ENCODE measurements at places on chromosomes 13 and 19. TPM values are rescaled to one million over a fixed set of nuclear protein-coding genes. Genes with fewer than 3 reads are reported as not detected.
A peak's percentile ranks its signal among the peaks of the same experiment; 100 is the strongest.

- no peak overlapping the region for H3K27ac ChIP-seq
- no peaks in the 10 kb centered on the region for H3K36me3 ChIP-seq
- H3K27me3 ChIP-seq, result no peaks in the 10 kb centered on the region
- H3K4me3 ChIP-seq, result no peak overlapping the region
- no peak for DNase-seq
These were observed 342.6 kb downstream of the MZT1 start for GRCh38 chr13:72384879-72385278.

DNA sequence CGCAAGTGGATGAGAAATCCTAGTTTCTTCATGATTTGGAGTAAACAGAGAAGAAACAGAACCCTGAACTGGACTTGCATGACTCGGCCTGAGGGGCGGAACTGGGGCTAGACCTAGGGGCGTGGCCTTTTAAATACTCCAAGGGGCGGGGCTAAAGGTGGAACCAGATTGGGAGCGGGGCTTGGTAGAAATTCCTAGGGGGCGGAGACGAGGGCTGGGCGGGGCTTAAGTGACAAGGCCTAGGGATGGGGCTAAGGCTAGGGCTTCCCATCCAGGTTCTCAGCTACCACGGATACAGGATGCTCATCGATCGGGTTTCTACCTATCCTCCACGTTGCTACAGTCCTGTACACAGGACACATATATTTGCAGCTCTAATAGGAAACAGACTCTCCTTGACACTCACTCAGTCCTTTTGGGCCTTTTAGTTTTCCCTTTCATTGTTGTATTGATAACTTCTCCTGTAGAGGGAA is 372 bp upstream of the ZNF699 start:
- DNase-seq, result no peak
- peak overlapping the region; percentile 91 for H3K4me3 ChIP-seq
- peaks cover 15% of the 10 kb centered on the region for H3K36me3 ChIP-seq
- H3K27ac ChIP-seq, result peak overlapping the region; percentile 98

GRCh38 chr13:60019119-60019993 is 144.4 kb downstream of the DIAPH3 start:
- peaks cover 8% of the 10 kb centered on the region for H3K36me3 ChIP-seq
- DNase-seq, result no peak

DNA sequence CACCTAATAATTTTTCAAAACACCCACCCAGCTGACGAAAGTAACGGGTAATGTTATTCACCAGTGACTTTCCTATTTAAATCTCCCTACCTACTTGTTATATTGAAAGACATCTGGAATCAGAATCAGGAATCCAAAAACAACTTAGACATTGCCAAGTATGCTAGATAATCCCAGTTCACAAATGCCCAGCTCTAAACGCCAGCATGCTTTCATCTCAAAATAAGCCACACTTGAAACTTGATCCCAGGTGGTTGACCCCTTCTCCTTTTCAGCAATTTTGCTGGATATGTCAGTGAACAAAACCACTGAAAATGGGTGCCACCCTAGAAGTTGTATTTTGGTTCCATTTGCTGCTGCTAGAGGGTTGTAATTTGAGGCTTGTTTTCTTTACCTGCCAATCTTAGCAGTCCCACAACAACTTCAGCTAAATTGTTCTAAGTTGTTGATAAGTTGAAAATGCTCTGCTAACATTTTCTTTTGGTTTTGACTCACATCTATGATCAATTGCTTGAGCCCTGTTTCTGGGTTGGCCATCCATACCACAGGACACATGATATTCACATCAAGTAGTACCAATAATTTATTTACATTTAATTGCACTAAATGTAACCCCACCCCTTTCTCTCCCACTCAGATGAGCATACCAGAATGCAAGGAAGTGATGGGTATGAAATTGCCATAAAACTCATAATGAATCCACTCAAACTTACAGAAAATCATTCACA is 66.4 kb downstream of the DCT start:
- no peaks in the 10 kb centered on the region for H3K4me1 ChIP-seq
- no peak overlapping the region for H3K4me3 ChIP-seq
- H3K27ac ChIP-seq, result no peak overlapping the region

PEAK3 gene
- total RNA-seq, result not detected

ZNF846 gene
- total RNA-seq, result 6.0 TPM

PRTN3 gene
- total RNA-seq, result not detected

LILRB4 gene
- not detected for total RNA-seq

All from activated CD8-positive, alpha-beta memory T cell treated with anti-CD3 and anti-CD28 coated beads, Interleukin-2, amount 10 ng/mL, durations not matched to agents 7 days and 5 days (primary cell).